Dorsolateral prefrontal cortex (tissue), 122 donors: ENCODE measurements at places on chromosomes 6 and 20.

GRCh38 chr20:60837173-60837770 lies 414.8 kb upstream of the CDH4 start:
- no peak for DNase-seq

DNA sequence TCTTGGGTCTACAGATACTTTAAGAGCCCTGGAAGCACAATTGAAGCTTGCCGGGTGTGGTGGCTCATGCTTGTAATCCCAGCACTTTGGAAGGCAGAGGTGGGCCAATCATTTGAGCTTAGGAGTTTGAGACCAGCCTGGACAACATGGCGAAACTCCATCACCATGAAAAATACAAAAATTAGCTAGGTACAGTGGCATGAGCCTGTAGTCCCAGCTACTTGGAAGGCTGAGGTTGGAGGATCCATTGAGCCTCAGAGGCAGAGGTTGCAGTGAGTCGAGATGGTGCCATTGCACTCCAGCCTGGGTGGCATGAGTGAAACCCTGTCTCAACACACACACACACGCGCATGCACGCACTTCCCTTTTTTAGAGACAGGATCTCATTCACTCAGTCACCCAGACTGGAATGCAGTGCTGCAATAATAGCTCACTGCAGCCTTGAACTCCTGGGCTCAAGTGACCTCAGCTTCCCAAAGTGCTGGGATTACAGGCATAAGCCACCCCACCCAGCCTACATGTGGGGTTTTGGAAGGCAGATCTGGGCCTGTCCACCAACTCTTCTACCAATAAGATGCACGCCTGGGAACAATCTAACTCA lies 182.5 kb upstream of the JARID2 start:
- DNase-seq: no peak

DNA sequence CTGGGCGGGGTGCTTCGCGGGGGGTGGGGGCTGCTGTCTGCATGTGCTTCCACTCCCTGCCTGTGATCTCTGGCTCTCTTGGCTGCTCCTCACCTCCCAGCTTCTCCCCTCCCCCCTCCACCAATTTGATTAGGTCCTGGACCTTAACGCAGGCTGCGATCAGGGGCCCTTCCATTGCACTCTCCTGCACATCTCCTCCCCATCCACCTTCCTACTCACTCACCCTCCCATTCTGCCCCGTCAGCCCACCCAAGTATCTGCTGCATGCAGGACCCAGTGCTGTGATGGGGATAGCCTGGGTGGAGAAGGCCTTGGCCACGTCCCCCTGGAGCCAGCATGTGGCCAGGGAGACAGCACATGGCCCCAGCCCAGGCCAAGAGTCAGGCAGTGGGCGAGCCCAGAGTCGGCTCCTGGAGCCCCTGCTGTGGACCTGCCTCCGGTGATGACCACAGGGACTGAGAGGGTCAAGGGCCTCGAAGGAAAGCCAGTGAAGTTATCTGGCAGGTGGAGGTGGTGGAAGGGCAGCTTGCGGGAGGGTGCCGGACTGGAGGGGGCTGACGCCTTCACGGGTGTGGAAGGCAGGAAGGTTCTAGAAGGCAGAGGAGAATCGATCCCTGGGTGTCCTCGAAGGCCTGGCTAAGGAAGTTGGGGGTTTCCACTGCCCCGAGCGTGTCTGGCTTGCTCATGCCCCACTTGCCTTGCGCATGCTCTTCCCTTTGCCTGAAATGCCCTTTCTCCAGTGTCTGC lies 40.7 kb downstream of the SRC start:
- DNase-seq: no peak

DNA sequence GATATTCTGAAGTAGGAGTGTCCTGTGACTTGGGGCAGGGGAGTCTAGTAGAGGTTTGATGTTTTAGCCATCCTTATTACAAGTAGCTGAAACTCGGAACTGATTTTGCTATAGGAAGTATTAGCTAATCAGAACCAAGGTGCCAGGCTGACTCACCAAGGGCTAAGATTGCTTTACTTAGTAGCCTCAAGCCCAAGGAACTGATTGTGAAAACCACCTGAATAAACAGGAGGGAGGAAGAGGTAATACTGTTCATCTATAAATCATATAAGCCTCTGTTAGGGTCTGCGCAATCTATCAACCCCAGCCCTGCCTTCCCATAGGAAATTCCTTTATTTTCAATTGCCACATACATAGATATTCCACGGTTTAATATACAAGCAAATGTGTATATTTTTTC lies 54.4 kb downstream of the GNAS start:
- DNase-seq: no peak

DNA sequence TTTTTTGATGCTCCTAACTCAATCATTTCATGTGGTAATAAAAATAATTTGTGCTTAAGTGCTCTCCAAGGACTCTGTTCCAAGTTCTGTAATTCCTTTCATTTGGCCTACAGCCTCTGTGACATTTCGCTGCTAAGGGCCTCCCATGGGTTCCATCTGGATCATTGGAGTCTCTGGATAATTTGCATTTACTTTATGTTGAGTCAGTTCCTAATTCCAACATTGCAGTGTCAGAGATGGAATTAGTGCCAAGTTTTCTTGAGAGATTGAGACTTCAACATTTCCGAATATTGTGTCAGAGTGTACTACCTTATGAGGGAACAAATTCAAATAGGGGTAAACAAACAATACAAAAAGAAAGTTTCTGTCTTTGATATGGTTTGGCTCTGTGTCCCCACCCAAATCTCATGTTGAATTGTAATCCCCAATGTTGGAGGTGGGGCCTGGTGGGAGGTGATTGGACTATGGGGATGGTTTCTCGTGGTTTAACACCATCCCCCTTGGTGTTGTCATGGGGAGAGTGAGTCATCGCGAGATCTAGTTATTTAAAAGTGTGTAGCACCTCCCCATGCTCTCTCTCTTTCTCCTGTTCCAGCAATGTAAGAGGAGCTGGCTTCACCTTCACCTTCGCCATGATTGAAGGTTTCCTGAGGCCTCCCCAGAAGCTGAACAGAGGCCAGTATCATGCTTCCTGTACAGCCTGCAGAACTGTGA lies 244.1 kb upstream of the TBX18 start:
- no peak for DNase-seq

DNA sequence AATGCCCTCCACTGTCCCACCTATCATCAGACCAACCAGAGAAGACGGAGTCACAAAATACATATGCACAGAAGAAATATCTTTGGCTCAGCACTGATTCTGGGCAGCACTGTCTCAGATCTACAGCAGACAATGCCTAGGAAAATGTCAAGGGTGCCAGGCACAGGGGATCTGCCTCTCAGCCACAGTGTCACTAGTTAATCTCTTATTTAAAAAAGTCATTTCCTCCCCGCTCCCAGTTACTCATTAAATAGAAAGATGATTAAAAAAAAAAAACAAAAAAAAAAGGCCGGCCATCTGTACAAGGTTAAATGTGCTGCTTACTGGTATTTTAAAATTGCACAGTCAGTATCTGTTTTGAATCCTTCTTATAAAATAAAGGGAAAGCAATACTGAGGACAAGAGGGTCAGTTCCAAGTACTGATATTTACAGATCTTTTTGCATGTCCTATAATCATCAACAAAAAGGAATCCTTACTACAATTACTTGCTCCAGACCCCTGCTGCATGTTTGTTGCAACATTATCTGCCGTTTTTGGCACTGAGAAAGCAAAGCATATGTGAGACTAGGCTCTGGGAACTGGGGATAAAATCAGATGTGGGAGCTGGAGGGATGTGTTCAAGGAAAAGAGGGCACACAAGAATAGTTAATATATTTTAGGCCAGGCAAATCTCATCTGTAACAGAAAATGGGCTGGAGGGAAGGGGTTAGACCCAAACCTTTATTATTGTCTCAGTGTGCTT lies 299.3 kb downstream of the KIF16B start:
- DNase-seq: no peak

- no peak for DNase-seq
Measured at GRCh38 chr6:166624275-166624674, 2.8 kb downstream of the RPS6KA2 start.

DNA sequence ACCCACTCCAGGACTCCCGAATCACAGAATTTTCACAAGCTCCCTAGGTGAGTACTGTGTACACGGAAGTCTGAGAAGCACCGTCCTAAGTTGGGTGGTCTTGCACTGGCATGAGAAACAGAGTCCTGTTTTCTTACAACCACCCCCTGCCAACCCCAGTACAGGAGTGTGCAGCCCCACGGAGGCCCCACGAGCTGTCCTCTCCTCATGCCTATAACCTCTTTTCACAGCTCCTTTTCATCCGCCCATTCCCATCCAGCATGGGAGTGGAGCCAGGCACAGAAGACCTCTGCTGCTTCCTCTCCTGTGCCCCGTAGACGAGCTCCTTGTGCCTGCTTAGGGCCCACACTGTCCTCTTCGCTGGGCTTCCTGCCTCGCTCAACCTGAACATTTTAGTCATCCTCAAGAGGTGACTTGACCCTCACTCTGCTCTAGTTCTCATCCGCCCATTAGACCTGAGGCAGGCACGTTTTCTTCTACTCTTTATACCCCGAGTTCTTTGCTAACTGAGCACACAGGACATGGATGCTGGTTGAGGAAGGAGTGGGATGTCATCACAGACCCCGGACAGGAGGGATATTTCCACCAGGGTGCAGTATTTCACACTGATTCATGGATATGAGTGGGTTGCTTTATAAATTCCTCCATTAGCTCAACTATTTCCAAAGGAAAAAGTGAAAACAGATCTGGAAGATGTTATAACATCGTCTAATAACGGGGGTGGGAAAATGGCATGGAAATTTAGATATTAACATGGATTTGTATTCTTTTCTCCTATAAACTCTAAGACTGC lies 160.5 kb downstream of the TTLL2 start:
- no peak for DNase-seq

DNA sequence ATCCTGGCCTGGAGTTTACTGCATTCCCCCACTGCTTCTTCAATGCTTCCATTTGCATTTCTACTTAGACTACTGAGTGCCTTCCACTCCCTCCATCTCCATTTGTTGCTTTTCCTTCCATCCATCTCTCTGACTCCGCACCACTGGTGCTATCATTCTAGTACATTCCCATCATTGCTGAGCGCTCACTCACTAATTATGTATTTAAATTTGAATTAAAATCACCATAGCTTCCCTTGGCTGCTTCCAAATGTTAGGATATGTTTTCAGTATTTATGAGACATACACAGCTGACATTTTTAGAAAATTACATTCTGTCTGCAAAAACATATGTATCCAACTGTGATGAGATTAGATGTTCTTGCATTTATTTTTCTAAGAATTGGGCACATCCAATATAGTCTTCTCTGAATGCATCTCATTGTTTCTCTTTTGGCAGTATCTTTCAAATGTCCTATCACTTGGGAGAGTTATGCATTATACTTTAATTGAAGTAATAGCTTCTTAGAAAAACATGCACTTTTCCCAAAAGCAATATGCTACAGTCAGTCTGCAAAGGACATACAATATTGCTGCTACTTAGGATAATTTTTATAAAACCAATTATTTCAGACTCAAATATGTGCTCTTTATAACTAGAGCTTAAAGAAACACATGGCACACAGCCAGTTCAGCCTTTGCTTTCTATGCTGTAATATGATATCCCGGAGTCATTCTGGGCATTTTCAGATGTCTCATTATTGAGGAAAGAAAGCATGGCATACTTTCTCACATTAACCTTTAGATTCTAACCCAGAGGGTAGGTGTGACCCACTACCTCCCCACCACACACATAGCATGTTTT lies 12.1 kb upstream of the COL21A1 start:
- DNase-seq: no peak

GRCh38 chr6:26033085-26033940 lies 53.9 kb upstream of the HFE start:
- DNase-seq: no peak

DNA sequence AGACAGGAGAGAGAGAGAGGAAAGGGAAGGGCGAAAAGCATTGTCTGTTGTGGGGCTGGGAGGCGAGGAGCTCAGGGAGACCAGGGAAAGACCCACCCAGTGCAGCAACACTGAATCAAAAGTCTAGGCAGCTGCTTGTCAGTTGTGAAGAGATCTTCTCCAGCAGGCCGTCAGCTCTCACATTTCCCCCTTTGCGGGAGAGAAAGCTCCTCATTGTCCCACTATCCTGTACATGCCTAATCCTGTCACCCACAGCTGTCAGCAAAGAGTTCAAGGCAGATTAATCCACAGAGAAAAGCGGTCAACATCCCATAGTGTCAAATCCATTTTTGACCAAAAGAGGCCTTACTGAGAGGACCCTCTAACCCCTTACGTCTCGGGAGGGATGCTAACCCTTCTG lies 27.3 kb downstream of the RNF182 start:
- no peak for DNase-seq

DNA sequence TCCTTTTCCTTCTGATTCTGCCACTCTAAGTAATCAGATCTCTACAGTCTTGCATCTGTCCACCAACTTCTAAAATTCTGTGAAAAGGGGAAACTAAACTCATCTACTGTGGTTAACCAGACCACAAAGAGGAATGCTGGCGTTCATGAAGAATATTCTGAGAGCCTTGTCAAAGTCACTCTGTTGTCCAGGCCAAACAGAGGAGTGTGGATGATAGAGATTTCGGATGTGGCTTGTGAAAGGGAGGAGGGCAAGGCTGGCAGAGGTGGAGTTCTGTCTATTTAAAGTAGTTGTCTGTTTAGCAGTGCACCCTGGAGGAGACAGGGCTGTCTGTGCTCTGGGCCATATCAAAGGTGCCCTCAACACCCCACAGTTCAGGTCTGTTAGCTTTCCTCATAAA lies 33.9 kb downstream of the CCN2 start:
- no peak for DNase-seq
